ENCODE measurements at places on chromosomes 11 and 22. TPM values are rescaled to one million over a fixed set of nuclear protein-coding genes. Genes with fewer than 3 reads are reported as not detected.

- DNase-seq = no peak
Measured at GRCh38 chr11:28569106-28569505, 460.9 kb downstream of the METTL15 start.

DNA sequence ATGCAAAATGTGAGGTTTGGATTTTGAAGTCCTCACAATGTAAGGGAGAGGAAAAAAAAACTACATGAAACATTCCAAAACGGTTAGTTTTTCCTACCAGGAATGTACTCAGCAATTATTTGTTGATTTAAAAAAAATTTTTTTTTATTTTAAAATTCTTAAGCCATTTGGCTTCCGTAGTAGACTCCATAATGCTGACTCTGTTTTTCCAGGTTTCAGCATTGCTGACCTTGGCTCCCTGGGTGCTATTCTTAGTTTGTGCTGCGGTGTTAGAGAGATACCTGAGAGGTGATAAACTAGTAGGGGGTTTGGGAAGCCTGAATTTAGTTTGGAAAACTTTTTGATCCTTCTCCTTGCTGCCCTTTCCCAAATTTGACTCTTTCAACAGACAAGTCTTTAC is 10.6 kb downstream of the STT3A start:
- DNase-seq = no peak

DNA sequence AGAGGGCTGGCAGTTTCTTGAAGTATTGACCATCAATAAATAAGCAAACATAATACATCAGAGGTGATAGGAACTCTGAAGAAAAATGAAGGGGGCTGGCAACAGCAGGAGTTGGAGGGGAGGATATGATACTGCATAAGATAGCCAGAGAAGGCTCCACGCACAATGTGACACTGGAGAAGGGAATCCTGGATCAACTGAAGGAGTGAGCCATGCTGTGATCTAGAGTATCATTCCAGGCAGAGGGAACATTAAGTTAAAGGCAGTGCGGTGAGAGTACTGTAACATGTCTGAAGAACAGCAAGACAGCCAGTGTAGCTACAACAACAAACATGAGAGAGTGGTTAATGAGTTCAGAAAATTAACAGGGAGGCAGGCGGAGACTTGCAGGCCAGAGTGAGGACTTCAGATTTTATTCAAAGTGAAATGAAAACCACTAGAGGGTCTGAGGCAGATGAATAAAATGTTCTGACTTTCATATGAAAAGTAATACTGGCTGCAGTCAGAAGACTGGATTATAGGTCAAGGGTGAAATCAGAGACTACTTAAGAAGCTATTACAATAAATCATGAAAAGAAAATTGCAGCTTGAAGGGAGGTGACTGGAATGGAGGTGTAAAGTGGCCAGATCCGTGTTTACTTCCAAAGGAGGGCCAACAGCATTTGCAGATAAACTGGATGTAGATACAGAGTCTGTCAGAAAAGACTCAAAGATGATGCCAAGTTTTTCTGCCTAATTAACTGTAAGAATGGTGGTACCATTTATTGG is 49.4 kb downstream of the RRAS2 start:
- DNase-seq = no peak

DNA sequence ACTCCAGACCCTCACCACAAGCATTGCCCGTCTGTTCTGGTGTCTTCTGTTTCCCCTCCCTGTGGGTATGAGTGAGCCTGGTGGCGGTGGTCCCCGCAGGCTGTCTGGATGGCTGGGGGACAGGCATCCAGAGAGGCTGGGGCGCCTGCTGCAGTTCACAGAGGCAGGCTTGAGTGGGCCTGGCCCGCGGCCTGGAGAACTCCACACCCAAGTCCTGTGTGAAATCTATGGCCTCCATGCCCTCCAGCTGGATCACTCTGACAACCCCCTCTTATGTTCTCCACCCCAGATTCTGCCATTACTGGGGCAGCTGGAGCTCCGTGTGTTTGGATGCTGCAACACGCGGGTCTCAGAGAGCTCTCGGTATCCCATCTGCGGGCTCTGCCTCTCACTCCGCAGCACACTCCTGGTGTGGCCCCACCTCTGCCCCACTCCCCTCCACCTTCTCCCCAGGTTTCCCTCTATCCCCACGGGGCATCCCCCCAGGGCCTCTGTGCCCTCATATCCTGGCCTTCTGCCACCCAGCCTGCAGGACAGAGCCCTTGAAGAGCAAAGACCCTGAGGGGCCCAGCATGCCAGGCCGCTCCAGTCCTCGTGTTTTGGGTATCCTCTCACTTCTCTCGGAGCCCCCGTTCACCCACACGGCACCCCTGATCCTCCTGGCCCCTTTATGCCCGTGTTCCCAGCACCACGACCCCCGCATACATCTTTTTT is 31.3 kb downstream of the LRRC74B start:
- no peak for DNase-seq

DNA sequence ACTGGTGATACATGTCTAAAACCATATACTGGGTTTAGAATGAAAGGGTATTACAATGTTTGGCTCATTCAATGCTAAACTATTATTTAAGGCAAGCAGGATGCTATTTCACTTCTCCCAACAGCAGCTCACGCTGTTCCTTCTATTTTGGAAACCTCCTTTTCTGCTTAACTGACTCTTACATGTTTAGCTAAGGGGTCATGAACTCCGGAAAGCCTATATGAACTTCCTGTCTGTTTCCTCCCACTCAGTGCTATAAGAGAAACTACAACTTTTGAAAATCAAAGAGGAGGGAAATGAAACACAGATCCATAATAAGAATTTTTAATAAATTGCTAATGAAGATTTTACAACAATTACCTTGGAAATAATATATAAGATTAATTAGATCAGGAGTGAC is 30.9 kb downstream of the SLC36A4 start:
- DNase-seq = no peak

- no peak for DNase-seq
Measured at GRCh38 chr11:63491636-63492372, 837 bp upstream of the PLAAT5 start.

DNA sequence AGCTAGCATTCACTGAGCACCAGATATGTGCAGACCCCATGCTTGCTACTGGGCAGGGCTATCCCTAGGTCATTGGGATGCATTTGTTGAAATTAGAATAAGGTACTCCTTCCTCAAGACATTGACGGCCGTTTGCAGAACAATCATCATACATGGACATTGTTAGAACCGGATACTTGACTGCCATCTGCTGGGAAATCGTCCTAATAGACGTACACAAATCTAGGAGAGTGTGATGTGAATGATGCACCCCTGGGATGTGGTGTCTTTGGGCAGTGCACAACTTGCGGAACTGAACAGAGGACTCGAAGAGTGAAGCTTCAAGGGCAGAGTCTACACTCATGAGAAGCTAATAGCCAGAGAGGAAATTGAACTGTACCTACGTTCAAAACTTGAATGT is 35.9 kb downstream of the MYO18B start:
- DNase-seq = no peak

- DNase-seq = no peak
Measured at GRCh38 chr11:38867338-38867737, 2269.3 kb upstream of the RAG2 start.

- no peak for DNase-seq
Measured at GRCh38 chr22:46770726-46771125, 8.3 kb downstream of the TBC1D22A start.

DNA sequence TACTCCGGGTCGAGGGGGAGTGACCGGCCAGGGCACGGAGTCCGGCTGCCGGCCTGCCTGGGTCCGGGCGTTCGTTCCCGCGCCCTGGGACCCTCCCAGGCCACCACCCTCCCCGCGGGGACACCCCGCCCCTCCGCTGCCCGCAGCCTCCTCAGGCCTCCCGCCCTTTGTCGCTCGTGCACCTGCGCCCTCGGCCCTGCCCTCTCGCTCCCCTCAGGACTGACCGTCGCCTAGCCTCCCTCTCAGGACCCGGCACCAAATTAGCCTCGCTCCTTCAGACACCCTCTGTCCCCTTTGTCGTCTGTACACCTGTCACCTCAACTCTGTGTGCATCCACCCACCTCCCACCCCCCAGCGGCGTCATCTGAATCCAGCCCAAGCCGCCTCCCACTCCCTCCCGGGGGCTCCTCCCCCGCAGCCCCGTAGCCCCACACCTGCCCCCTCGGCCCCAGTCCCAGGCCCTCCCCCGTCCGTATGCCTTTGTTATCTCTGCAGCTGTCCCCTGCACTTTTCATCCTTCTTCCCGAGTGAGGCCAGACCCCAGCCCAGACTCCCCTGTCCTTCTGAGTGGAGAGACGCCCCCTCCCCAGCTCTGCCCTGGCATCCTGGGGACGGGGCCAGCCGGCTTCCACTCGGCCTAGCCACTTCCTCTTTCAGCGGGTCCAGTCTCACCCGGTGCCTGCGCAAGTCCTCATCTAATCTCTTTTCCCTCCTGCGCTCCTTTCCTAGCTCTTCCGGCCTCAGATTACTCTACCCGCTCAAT is 643 bp downstream of the TIGD3 start:
- DNase-seq = no peak

- DNase-seq = no peak
Measured at GRCh38 chr11:128518493-128519207, 68.7 kb downstream of the ETS1 start.

GRCh38 chr11:3815845-3816244 is 7.5 kb downstream of the PGAP2 start:
- no peak for DNase-seq

GRCh38 chr22:41140365-41140957 is 48.1 kb downstream of the EP300 start:
- DNase-seq = no peak

Gene MRGPRX1
- total RNA-seq = not detected

Gene MYBPC3
- total RNA-seq = not detected

Gene OR11H1
- not detected for total RNA-seq

Gene SOX10
- not detected for total RNA-seq

Gene ARSA
- total RNA-seq = 13.1 TPM
